ENCODE measurements at places on chromosomes 16 and 17.

GRCh38 chr17:43906951-43907424 is 348 bp downstream of the MPP2 start:
- DNase-seq: no peak

GRCh38 chr16:53787423-53787822 is 83.5 kb downstream of the FTO start:
- no peak for DNase-seq

- no peak for DNase-seq
Measured at GRCh38 chr17:19457046-19457445, 46.0 kb downstream of the RNF112 start.

DNA sequence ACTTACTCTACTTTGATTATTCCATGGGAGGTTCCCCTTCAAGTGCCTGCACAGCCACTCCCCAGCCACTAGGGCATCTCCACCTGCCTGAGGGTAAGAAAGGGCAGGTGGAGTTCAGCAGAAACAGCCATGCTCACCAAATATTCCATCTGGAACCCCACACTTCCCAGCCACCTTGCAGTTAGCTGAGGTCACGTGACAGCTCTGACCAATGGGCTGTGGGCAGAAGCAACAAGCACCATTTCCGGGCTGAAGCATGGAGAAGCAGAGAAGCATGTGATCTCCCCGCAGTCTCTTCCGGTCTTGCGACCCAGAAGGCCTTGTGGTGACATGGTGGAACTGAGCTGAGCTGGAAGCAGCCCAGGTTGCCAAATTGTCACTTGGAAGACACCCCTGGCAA is 108.6 kb downstream of the CCT6B start:
- DNase-seq: no peak

DNA sequence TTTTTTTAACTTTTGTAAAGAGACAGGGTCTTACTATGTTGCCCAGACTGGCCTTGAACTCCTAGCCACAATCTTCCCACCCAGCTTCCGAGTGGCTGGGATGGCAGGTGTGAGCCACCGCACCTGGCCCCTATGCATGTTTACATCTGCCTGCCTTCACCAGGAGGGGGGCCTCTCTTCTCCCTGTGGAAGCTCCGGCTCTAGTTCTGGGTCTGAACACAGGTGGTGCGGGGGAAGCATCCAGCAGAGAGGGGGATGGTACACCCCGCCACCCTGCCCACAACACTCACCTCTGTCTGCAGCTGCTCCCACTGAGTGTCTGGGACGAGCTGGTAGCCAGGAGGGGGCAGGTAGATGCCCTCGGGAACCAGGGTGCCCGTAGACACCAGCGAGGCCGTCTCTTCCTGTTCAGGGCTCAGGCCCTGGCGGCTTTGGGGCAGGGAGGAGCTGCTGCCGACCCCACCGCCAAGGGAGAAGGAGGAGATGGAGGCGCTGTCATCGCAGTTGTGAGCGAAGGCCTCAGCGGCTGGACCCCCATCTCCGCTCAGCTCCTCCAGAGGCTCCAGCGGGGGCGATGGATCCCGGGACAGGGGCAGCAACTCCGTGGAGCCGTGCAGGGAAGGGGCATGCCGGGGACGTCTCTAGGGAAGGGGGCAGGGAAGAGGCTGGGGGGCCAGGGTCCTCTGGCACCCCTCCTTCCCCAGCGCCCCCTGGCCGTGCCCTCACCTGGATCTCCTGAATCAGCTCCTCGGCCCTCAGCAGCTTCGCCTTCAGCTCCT is 10.9 kb downstream of the RABEP2 start:
- DNase-seq: no peak

GRCh38 chr17:60149691-60150582 is at the start of gene CA4:
CA4 (plus strand) TSS chr17:60149973; CDS start chr17:60150035, 62 bp downstream.
- no peak for DNase-seq

DNA sequence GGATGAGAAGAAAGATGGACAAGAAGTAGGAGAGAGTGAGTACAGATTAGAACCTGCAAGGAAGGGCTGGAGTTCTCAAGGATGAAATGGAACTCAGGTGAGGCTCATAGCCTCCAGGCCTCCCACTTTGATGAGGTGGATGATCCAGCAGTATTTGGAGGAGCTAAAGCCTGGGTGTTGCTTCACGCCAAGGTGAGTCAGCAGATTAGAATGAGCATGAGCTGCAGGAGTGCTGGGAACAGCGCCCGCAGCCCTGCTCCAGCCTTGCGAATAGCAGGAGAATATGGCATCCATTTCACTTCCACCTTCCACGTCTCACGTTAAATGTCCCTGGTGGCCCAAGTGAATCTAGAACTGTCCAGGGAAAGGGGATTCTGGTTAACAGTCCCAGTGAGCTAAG is 94.4 kb upstream of the CPHXL start:
- DNase-seq: no peak

DNA sequence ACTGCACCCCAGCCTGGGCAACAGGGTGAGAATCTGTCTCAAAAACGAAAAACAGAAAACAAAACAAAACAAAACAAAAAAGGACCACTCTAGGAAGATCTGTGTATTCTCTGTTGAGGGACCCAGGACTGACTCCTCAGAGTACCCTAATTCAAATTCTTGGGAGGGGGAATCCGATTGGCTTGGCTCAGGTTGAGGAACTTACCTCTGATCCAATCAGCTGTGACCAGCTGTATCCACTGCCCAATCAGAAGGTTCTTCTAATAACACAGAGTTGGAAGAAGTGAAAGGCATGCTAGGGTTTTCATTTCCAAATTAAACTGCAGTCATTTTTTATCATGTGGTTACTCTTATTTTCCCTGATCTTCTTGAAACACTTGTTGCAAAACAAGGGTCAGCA is 105.9 kb upstream of the CACNG3 start:
- no peak for DNase-seq

DNA sequence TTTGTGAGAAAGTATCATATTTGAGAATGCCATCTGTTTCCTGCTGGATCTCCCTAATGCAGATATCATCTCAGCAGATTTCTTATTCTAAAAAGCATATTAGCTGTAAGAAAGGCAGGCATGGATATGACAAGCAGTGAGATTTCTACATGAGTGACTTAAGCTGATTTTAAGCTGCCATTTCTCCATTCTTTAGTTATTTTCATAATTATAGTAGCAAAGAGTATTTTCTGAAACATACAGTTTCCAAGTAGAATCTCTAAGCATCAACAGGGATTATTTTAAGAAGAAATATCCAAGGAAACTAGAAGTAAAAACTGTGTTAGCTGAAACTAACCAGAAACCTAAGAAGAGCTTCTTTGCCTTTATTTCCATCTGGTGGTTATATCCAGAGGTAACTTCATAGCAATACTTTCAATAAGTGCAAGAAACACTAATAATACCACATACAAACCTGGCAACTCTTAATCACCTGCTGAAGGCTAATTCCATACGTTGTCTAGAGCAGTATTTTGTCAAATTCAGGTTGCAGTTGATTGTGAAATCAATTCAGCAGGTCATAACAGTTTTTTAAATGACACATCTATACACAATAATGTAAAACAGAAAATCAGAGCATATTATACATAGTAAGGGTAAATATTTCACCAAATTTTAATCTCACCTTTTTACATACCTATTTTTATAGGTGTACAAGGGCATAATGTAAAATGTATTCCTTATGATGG is 42.2 kb downstream of the CFDP1 start:
- DNase-seq: no peak

DNA sequence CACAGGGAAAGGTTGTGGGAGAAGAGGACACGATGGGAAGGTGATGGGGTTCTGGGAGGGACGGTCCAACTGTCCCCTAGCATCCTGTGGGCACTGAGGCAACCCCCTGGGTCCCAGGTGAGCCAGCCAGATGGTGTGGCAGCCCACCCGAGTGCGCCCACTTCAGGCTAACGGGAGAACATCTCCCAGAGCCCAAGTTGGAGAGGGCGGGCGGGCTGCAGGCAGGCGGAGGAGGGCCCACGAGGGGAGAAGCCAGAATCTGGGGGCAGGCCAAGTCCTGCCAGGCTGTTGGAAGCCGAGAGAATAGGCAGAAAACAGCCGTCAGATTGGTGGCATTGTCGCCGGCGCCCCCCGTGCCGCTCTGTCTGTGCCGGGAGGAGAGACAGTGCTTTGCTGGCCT is 13.8 kb upstream of the ABCC3 start:
- DNase-seq: no peak

DNA sequence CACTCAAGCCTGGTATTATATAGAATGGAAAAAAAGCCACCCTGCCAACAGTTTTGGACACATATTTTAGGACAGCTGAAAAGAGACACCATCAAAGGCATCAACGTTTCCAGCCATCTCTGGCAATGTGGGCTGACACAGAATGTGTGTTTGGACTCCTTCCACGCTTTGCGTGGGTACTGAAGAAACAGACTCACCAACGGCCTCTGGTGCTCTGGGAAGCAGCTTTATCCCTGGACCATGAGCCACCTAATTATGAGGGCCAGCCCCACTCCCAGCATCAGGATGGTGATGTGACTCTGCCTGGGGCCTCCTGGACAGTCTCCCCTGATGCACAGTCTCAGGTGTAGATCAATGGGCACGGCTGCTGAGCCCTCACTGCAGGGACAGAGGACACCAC is 27.9 kb downstream of the CCDC57 start:
- DNase-seq: no peak

GRCh38 chr17:28174352-28175046 is 132.0 kb downstream of the NLK start:
- DNase-seq: no peak

GRCh38 chr17:34117332-34117731 is 137.8 kb upstream of the CCL2 start:
- no peak for DNase-seq

DNA sequence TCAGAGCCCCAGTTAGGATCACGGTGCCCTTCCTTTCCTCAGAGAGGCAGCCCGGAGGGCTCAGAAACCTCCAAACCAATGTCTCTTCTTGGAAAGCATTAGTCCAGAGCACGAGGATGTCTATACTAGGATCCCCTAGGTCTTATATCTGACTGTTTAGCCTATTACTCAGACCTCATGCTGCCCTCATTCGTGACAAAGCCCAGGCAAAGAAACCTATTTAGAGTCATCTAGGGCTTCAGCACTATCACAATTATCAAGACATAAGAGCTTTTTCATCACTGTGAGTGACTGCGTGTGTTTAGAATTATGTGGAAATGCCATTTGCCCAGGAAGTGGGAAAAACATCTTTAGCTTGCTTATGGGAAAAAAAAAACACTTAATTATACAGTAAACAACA is 159.8 kb upstream of the NOL11 start:
- DNase-seq: no peak

DNA sequence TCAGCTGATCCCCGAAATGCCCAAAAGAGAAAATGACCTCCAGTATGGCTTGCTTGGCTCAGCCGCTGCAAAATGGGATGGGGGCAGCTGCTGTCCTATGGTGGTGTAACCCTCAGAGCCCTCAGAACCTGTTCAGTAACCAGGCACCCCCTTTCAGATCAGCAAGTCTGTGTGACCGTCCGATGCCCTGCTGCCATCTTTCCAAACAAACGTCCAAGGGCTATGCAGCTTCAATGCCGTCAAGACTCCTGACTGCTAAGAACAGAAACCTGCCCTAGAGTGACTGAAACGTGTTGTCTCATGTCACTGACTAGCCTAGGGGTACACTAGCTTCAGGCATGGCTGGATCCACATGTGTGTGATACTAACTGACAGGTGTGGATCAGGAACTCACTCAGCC is 70.4 kb downstream of the GNAO1 start:
- DNase-seq: no peak

DNA sequence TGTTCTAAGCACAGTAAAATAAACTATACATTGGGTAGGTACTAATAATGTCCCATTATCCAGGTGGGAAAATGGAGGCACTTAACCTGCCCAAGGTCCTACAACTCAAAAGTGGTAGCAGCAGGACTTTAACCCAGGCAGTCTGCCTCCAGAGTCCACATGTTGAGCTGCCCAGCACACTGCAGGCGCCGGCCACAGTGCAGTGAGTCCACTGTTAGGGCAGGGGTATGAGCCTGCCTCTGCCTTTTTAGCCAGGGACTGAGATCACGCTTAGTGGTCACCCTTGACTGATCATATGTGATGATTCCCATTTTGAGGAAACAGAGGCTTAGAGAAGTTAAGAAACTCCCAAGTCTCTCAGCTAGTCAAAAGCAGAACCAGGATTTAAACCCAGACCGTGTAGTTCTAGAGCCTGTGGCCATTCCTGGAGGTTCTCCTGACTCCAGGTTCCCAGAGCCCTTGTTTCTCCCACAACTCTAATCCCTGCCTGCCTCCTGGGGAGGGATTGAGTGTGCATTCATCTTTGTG is 8.4 kb downstream of the CES1 start:
- DNase-seq: no peak

GRCh38 chr17:64387545-64388171 is 3.0 kb downstream of the PECAM1 start:
- DNase-seq: no peak

- DNase-seq: no peak
Measured at GRCh38 chr17:62109924-62110323, 44.8 kb upstream of the MED13 start.

DNA sequence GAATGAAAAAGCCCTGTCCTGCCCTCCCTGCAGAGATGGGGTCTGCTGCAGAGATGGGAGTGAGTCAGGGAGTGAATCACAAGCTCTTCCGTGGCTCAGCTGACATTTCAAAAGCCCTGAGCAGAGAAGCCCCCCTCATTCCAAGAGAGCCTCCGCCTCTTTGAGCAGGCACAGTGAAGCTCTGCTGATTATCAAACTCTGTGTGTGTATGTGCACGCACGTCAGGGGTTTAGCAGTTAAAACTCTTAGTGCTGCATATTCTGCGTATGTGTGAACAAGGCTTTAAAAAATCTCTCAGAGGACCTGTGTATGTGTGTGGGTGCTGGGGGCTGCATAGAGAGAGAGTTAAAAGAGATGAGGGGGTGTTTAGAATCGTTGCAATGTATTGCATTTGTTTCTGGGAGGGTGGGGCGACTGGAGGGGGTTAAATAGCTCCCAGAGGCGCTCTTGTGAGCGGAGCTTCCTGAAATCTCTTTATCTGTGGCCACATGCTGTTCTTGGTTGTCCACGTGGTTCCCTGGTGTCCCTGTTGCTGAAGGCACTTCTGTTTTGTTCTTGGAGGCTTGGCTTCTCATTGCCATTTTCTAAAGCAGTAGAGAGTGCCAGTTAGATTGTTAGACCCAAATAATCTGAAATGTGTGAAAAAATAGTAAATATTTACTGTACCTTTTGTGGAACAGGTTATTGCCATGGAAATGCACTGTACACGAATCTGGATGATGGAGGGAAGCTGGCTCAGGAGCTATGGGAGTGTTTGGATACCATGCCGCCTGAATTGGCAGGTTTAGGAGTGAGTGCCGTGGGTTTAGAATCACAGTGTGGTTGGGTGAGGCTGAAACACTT is 116.6 kb downstream of the PRKCB start:
- DNase-seq: no peak

- no peak for DNase-seq
Measured at GRCh38 chr16:85437166-85438052, 175.7 kb upstream of the GSE1 start.

- DNase-seq: no peak
Measured at GRCh38 chr17:78957128-78957527, 22.6 kb downstream of the LGALS3BP start.

GRCh38 chr16:65285128-65286048 is 163.5 kb upstream of the CDH11 start:
- DNase-seq: no peak

GRCh38 chr17:73991260-73991659 is 212.2 kb upstream of the RPL38 start:
- no peak for DNase-seq
